CD4-positive, alpha-beta T cell treated with Interleukin-2 at 100 ng/mL for 4 hours (primary cell): ENCODE measurements at places on chromosomes 12 and 14.

DNA sequence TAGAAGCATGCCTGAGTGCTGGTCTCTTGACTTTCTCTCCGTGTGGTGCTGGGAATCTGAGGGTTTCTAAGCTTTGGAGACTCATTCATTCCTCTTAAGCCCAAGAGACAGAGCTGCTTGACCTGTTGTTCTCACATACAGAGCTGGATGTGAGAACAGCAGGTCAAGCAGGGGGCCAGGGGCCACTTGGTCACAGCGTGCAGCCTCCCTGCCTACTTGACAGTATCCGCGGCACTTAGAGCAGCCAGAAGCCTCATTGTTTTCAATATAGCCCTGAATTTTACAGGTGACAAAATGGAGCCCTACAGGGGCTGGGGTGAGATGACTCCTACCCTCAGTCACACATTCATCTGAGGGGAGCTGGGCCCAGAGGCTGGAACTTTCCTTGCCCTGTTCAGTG, 88.9 kb downstream of the ESRRB start:
- DNase-seq = no peak

- DNase-seq = no peak
Observed at GRCh38 chr14:49975276-49975675, 82.4 kb downstream of the ARF6 start.

DNA sequence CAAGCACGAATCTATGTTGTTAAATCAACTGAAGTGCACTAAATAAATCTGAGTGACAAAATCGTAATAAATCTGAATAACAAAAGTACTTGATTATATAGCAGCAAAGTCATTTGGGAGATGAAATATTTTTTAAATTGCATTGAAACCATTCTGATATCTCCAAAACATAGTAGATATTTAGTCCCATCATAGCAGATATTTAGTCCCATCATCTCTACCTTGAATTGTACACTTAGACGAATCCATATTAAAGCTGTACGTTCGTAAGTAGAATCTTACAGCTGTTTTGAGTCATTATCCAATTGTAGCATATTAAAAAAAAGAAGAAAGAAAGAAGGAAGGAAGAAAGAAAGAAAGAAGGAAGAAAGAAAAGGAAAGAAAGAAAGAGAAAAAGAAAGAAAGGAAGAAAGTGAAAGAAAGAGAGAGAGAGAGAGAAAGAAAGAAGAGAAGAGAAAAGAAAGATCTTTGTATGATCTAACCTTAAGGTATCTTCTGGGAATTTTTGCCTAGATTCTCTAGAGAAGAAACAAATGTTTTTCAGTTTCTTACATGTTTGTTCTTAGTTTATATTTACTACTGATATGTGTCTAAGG, 2.6 kb downstream of the DCN start:
- DNase-seq = no peak

- no peak for DNase-seq
Observed at GRCh38 chr12:104719700-104720338, 238.3 kb downstream of the SLC41A2 start.

GRCh38 chr12:67772267-67773169, 124.0 kb downstream of the DYRK2 start:
- DNase-seq = no peak

- DNase-seq = no peak
Observed at GRCh38 chr12:94671917-94672316, 21.6 kb upstream of the TMCC3 start.

GRCh38 chr14:61375218-61375617, 53.8 kb downstream of the PRKCH start:
- no peak for DNase-seq

- peak; percentile 91 for DNase-seq
Observed at GRCh38 chr12:6426882-6427671, 17.7 kb upstream of the CD27 start.

DNA sequence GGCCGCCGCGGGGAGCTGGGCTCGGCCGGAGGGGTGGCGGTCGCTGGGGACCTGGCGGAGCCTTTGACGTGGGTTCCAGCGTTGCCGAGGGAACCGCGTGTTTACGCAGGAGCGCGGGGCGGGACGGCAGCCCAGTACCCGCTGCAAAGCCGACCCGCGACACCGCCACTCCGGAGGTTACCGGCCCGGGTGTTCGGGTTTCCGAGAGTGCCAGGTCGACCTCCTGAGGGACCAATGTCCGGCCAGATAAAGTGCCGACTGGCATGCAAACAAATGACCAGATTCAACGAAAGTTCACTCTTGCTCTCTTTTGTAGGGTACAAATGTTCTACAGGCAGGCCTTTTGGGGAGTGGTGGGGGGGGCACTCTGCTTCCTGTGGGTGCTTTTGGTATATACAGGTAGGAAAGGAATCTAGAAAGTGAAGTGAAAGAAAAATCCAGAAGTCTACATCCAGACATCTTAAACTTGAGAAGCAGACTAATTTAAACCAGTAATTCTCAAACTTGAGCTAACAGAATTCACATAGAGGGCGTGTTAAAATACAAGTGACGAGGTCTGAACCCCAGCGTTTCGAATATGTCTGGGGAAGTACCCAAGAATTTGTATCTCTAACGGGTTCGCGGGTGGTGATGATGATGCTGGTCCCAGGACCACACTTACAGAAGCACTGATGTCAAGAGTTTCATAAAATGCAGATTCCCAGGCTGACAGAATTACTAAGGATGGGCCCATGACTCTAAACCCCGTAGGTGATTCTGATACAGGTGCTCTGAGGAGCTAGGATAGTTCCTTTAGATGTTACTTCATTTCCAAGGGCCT, at the start of gene GPR135:
GPR135 (minus strand) TSS at position 65 of the 820 bp plus-strand sequence. CDS start 154 bp downstream, outside the sequence.
- peak; percentile 36 for DNase-seq

DNA sequence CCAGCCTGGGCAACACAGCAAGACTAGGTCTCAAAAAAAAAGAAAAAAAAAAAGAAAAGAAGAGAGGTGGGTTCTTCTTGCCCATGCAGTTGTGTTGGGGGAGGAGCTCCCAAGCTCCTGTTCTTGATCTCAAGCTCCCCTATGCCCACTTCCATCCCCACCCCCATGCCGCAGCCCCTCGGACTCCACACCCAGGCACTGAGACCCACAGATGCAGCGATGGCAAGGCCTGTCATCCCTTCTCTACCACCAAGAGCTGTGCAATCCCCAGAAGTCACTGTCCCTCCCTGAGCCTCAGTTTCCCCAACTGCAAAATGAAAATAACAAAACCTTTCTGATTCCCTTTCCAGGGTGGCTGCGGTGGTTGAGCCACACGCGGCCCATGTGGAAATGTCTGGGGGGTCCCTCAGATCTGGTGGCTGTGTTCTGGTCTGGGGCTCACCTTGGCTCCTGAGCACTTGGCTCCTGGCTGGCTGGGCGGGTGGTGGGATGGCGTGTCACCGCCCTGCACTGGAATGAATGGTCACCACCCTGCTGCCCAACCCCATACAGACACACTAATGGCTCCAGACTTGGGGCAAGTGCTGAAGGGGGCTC, 22.6 kb upstream of the KIF26A start:
- no peak for DNase-seq

- DNase-seq = no peak
Observed at GRCh38 chr12:59115995-59116394, 195.7 kb upstream of the LRIG3 start.

GRCh38 chr14:100049220-100049619, 16.0 kb upstream of the EVL start:
- DNase-seq = no peak

GRCh38 chr12:124967016-124967739, 21.8 kb downstream of the DHX37 start:
- DNase-seq = no peak

- peak; percentile 55 for DNase-seq
Observed at GRCh38 chr12:110689281-110690126, 589 bp upstream of the HVCN1 start.

- DNase-seq = no peak
Observed at GRCh38 chr12:27469176-27469736, 22.7 kb downstream of the SMCO2 start.

- no peak for DNase-seq
Observed at GRCh38 chr14:102811254-102811963, 34.2 kb downstream of the TRAF3 start.

GRCh38 chr12:111185206-111185888, 183.5 kb downstream of the PHETA1 start:
- DNase-seq = no peak

DNA sequence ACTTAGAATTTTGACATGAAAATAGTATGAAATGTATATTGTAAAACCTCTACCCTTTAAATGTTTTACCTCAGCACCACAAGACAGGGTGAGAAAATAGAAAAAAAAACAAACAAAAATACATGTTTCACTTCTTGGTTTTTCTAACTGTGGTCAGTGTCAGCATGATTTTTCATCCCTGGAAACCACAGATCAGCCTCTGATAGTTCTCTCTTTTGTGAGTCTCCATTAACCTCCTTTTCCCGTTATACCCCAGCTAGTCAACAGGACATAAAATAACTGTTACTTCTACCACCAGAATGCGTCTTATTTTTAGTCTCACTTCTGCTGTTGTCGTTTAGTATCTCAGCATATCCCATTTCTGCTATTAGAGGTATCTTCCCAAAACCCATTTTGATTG, 48.3 kb upstream of the KCNMB4 start:
- DNase-seq = peak; percentile 8

DNA sequence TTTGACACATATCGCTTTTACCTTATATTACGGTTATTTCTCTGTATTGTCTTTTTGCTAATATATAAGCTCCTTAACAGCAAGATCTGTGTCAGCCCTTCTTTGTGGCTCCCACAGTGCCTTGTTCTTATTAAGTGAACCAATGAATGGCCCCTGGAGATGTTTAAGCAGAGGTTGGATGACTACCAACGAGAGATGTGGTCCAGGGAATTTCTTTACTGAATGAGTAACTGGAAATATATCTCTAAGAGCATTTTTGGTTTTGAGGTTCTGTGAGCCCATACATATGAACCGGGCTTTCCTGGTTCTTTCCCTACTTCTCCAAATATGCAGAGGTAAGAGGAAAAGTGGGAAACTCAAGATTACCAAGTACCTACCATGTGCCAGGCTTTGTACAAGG, 23.5 kb downstream of the CALCOCO1 start:
- no peak for DNase-seq
